Stimulated activated CD4-positive, alpha-beta T cell treated with anti-CD3 and anti-CD28 coated beads, Interleukin-12 subunit alpha, Interleukin-12 subunit beta, amount 100 ng/mL, for 48 hours (primary cell): ENCODE measurements at places on chromosomes 7 and 10.

DNA sequence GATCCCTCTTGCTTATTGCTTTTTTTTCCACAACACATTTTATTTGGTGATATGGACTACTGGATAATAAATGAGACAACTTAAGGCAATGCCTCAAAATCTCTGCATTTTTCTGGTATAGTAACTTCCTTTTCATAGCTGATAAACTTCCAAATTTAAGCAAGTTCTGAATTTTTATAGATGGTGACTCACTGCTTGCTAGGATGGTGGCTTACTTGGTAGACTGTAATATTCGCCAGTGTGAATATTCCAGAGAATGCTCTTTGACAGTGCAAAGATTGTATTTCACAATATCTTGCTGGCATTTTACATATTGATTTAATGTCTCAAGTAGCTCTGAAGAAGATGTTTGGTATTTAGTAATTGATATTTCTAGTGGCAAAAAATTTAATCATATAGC is 472.4 kb downstream of the TFEC start:
- no peak for DNase-seq

DNA sequence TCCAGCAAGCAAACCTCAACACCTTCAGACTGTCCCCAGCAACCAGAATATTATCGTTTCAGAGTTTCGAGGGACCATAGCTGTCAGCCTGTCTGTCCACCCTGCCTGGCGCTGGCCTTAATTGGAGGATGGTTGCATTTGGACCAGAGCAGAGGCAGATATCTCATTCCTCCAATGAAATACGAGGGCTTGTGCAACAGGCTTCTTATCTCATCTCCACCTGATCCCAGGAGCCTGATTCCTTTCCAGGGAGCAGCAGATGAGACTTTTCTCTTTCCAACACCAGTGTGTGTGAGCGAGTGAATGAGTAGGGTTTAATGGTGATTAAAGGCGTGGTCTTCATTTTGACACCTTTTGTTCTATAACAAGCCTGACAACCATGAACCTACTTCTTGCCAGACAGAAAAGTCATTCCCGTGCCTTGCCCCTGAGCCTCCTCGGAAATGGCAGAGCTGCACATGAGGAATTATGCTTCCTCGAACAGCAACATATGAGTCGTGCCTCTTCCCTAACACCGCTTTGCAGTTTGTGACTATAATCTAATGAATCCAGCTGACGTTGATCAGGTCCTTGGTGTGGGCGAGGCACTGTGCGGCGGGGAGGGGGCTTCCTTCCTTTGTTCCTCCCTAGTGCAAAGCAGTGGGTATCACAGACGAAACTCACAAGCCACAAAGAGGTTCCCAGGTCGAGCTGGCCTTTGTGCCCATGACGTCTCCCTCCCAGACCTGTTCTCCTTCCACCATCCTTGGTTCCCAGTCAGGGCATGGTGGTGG is 147.4 kb downstream of the CUX1 start:
- no peak for DNase-seq

- no peak for DNase-seq
These were observed 39.5 kb downstream of the ETV1 start for GRCh38 chr7:13949939-13950338.

GRCh38 chr10:76197293-76197692 is 765.9 kb downstream of the LRMDA start:
- no peak for DNase-seq

- peak; percentile 8 for DNase-seq
These were observed 1.8 kb upstream of the PFKFB3 start for GRCh38 chr10:6200734-6201515.

DNA sequence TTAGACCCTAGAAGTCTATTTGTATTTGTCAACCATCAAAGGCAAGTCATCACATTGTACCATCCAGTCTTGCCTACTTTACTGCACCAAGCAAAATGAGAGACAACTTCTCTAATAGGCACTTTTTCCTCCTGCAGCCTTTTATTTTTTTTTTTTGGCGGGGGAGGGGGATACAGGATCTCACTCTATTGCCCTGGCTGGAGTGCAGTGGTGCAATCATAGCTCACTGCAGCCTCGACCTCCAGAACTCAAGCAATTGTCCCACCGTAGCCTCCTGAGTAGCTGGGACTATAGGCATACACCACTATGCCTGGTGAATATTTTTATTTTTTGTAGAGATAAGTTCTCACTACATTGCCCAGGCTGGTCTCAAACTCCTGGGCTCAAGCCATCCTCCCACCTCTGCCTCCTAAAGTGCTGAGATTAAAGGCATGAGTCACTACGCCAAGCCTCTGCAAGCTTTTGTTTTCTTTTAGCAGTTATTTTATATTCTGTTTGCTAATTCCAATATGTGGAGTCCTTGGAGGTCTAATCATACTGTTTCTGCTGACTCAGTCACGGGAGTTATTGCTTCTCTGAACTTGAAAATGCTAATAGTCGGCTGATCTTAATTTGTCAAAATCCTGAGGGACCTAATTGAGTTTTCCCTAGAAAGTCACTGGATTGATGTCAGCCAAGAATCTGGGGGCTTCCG is 14.2 kb downstream of the KPNA7 start:
- no peak for DNase-seq

- DNase-seq, result no peak
These were observed 213.0 kb downstream of the BUB3 start for GRCh38 chr10:123367195-123367594.

- DNase-seq, result no peak
These were observed 147.9 kb downstream of the CPEB3 start for GRCh38 chr10:92142949-92143348.

- no peak for DNase-seq
These were observed 28.2 kb upstream of the SEMA3D start for GRCh38 chr7:85215098-85215497.

DNA sequence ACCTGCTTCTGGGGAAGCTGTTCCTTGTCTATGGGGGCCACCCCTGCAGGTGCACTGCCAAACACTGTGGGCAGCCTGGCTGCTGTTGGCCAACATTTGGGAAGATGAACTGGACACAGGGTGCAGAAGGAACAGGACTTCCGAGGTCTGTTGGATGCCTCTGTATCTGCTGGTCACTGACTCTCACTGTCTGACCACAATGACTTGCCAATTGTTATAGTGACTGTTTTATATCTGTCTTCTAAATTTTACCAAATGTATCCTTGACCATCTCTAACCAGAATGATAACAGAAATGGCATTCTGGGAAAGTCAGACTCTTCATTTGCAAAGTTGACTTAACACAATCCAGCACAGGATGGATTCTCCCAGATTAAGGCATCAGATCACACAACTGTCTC is 214.0 kb upstream of the PRSS58 start:
- no peak for DNase-seq

- DNase-seq, result no peak
These were observed 7.5 kb downstream of the ASB4 start for GRCh38 chr7:95493247-95493646.

- DNase-seq, result no peak
These were observed 27.7 kb upstream of the AP5Z1 start for GRCh38 chr7:4747746-4748145.

DNA sequence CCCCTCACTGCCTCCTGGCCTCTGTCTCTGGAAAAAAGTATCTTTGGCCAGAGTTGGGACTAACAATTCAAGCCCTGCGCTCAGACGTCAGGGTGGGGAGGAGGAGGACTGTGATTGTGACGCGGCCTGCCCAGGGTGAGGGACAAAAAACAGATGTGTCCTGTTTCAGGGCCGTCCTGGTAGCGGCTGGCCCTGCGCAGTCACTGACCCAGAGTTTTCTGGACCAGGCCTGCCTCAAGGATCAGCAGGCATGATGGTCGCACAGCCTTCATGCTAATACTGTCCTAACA is 110.1 kb downstream of the CYTH3 start:
- DNase-seq, result no peak

DNA sequence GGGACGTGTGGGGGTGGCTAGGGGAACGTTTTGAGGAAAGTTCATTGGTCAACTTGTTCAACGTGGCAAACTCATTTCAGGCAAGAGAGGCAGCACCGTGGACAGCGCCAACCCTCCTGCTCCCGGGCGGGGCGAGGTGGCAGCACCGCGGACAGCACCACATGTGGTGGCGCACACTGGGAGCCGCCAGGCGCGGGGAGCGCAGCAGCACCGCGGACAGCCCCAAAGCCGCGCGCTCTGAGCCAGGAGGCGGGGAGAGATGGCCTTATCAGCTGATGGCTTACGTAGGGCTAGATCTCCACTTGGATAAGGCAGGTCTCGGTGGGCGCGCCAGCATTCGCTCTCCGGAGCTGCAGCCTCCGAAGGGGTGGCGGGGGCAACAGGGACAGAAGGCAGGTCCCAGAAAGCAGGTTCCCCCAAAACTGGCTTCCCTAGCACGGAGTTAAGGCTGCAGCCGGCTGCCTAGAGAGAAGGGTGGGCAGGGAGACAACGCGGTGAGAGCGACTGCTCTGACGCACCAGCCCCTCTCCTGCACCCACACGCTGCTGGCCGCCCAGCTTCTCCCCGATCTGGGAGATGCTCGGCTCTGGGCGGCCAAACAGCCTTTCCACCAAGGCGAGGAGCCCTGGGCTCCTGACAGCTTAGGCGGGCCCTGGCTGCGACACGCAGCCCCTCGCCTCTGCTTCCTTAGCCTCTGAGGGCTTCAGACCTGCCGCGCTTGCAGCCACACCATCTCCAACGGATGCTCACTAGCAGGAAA is at the start of gene HTR5A:
Gene HTR5A (plus strand): TSS at position 333 of the 760 bp plus-strand sequence. CDS start 576 bp downstream, outside the sequence.
- peak; percentile 62 for DNase-seq

DNA sequence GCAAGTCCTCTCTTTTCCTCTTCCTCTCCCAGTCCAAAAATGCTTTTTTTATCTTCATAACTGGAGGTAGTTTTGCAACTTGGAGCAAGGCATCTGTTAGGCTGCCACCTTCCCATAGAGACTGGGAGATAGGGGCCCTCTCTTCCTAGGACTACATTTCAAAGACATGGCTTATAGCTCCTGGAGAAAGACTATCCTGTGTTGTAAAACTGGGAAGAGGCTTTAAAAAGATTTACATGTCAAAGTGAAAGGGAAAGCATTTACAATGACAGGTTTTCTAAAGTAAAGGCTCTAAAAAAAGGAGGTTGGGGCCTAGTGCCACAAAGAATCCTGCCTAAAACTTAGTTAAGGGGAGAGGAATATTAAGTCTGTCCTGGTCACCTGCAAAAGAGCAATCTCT is 82.2 kb upstream of the SEMA3E start:
- no peak for DNase-seq

GRCh38 chr7:130444751-130445407 is 4.1 kb upstream of the CEP41 start:
- DNase-seq, result no peak

DNA sequence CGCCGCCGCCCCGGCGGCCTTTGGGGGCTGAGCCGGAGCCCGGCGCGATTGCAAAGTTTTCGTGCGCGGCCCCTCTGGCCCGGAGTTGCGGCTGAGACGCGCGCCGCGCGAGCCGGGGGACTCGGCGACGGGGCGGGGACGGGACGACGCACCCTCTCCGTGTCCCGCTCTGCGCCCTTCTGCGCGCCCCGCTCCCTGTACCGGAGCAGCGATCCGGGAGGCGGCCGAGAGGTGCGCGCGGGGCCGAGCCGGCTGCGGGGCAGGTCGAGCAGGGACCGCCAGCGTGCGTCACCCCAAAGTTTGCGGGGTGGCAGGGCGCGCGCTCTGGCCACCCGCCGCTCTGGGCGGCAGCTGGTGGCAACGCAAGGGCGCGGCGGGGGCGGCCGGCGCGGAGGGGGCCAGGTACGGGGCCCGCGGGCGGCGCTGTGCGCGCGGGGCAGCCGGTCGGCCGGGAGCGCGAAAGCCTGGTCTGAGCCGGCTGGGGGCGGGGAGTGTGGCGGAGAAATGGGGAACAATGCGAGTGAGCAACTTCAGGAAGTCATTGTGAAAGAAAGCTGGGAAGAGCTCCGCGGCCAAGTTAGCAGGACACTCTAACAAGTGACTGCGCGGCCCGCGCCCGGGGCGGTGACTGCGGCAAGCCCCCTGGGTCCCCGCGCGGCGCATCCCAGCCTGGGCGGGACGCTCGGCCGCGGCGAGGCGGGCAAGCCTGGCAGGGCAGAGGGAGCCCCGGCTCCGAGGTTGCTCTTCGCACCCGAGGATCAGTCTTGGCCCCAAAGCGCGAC is at the start of gene IKZF1:
Gene IKZF1 (plus strand): TSS at position 588 of the 782 bp plus-strand sequence. CDS start 14,346 bp downstream, outside the sequence.
- no peak for DNase-seq

- DNase-seq, result no peak
These were observed 536.4 kb downstream of the NRG3 start for GRCh38 chr10:82411416-82411815.

DNA sequence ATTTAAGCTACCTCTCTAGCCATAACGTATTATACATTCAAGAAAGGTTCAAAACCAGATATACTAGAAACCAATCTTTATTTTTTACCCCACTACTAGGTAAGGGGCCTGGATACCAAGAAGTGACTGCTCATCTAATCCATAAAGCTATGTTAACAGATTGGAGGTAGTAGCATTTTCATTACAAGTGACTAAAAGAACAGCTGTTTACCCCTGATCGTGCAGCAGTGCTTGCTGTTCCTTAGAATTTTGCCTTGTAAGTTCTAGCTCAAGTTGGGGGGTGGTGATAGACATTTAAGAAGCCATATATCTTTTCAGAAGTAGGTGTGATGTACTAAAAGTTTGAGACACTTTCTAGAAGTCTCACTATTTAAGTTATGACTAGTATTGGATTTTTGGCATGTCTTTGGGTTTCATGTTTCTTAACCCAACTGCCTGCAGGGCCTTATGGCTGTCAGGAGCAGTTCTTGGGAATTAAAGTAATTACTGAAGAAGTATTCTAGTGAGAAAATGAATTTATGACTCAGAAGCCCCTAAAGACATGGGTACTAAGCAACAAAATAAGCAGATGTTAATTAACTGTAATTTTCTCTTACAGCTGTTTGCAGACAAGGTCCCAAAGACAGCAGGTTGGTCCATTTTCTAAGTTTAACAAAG is 2.3 kb downstream of the PPIA start:
- no peak for DNase-seq

DNA sequence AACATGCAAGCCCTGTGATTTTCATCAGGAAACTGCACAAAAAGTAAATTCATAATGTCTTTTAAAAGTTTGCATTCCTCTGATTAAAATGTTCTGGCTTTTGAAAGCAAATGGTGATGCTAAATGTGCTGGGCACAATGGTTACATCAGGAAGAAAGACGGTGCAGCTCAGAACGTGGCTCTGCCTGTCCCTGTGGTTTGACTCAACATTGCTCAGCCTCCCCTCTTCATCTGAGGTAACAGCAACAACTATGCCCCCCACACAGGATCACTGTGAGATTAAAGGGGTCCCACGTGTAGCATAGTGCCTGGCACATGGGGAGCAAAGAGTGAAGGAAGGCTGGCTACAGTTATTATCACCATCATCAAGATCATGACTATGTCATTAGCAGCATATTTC is 44.0 kb downstream of the PARD3 start:
- DNase-seq, result no peak

DNA sequence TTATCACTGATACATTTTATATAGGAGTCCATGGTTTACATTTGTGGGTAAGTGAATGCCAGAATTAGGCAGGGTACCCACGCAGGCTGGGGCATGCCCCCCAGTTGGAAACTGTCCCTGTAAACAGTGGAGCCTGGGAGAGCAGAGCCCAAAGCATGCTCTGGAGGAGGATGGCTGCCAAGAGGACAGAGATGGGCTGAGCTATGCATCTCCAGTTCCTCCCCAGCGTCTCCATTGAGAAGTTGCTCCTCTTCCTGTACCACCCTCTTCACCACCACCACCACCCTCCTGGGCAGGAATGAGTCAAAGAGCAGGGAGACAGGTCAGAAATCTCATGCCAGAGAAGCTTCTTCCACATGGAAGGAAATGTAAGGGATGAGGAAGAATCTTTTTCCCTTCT is 67.7 kb upstream of the KMT2E start:
- DNase-seq, result no peak
